ENCODE measurements at places on chromosomes 4 and X. TPM values are rescaled to one million over a fixed set of nuclear protein-coding genes. Genes with fewer than 3 reads are reported as not detected.

- DNase-seq: no peak
Measured at GRCh38 chr4:56426273-56426672, 9.1 kb downstream of the PPAT start.

GRCh38 chrX:13649838-13650237, 3.1 kb upstream of the TCEANC start:
- no peak for DNase-seq

Gene XAGE2
- total RNA-seq: not detected

- DNase-seq: no peak
Measured at GRCh38 chrX:6159468-6159867, 69.2 kb downstream of the NLGN4X start.

DNA sequence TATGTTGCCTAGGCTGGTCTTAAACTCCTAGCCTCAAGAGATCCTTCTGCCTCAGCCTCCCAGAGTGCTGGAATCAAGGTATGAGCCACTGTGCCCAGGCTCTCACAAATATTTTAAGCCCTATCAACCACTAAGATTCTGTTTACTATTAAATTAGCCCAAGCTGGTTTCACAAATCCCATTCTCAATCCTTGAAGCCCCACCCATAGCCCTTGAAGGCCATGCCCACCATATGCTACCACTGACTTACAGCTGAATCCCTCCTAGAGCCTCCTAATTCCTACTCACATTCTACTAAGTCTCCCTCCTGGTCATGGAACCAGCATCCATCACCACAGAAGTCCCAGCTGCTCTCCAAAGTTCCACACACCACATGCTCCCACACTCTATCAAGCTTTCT, 9.7 kb downstream of the GRIPAP1 start:
- no peak for DNase-seq

Gene SCRG1
- total RNA-seq: 0.41 TPM

DNA sequence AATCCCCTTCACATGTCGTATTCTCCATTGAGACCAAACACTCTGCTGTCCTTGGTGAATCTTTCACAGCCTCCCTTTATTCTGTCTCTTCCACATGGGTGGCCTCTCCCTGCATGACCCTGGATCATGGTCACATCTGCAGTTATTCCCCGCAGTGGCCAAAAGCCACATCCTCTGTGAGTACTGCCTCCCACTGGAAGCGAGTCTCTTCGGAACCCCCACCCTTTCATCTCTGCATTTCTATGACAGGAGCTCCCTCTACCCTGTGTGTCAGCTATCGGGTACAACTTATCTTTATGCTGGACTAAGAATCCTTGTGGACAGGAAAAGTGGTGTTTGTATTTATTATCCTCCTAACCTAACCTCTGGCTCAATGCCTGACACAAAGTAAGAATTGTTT, 48.6 kb upstream of the SHISA3 start:
- no peak for DNase-seq

Gene IL9R
- total RNA-seq: not detected

Gene PDGFRA
- total RNA-seq: 24.8 TPM

DNA sequence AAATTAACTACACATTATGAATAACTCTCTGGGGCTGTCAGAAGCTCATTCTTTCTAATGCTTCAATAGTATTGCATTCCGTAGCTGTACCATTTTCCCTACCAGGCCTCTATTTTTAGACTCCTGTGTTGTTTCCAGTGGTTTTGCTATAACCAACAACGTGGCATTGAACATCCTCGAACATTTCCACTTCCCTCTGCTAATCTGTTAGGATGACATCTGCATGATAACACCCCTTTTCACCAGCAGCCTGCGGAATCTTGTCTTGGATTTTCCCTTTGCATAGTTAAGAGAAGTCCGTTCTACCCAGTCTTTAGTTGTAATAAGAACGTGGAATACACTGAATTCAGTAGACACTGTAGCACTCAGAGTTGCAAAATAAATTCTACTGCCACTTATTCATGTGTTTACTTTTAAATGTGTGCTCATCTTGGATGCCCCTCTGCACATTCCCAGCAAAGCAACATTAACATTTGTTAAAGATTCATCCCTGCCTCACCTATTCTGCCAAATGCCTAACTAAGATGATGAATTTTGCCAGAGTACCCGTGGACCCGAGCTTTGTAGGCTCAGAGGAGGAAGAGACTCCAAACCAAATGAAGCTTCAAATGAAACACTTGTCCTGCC, 55.6 kb downstream of the SEL1L3 start:
- DNase-seq: no peak

- no peak for DNase-seq
Measured at GRCh38 chr4:1602655-1603412, 81.3 kb downstream of the FAM53A start.

GRCh38 chr4:104625706-104626105, 131.0 kb upstream of the CXXC4 start:
- DNase-seq: no peak

- DNase-seq: no peak
Measured at GRCh38 chr4:13865871-13866669, 238.5 kb upstream of the BOD1L1 start.

Gene CLOCK
- 34.2 TPM for total RNA-seq

- no peak for DNase-seq
Measured at GRCh38 chr4:182189103-182189878, 53.9 kb upstream of the TENM3 start.

GRCh38 chr4:153643406-153644383, 40.4 kb upstream of the TLR2 start:
- no peak for DNase-seq

DNA sequence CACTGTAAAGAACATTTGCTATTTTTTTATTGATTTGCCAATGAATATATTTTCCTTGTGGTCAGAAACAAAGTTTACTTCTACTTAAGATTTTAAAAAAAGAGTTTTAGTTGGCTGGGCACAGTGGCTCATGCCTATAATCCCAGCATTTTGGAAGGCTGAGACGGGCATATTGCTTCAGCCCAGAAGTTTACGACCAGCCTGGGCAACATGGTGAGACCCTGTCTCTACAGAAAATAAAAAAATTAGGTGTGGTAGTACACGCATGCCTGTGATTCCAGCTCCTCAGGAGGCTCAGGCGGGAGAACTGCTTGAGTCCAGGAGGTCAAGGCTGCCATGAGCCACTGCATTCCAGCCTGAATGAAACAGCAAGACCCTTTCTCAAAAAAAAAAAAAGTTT, 36.8 kb downstream of the LRP2BP start:
- no peak for DNase-seq

DNA sequence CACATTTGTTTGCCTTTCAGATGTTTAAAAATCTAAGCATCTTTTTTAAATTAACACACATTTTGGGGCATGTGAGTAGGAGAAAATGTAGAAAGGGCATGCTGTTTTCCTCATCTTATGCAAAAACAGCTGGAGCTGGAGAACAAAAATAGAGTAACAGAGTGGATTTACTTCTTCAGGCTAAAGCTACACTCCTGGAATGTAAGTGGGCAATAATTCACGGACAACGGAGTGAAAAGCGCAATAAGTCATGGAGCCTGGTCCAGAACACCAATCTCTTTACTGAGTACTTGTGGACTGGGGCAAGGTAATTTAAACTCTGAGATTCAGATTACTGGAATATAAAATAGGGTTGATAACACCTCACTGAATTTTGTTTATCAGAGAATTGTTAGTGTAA, 1018.8 kb upstream of the HS3ST1 start:
- no peak for DNase-seq

Measured in left ventricle myocardium inferior (tissue), 1 donor.